Right lung (tissue), 10 donors: ENCODE measurements at places on chromosomes 6 and 20.
A peak's percentile ranks its signal among the peaks of the same experiment; 100 is the strongest.

GRCh38 chr6:150322466-150322871 lies 46.3 kb upstream of the IYD start:
- DNase-seq = no peak

- DNase-seq = no peak
Measured at GRCh38 chr20:57391439-57392301, 474 bp downstream of the RBM38 start.

DNA sequence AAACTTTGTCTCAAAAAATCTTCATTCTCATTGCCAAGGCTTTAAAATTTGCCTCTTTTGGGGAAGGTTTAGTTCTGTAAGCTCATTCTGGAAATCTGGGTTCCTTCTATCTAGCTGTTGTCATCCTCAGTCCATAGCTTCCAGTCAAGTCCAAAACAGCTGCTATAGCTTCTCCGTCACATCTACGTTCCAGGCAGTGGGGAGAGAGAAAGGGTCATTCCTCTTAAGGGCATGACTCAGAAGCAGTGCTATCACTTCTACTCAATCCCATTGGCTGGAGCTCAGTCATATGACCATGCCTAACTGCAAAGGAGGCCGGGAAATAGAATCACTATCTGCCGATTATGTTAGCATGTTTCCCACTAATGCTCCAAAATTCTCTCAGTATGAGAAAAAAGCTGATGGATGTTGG lies 141.4 kb upstream of the PTPN1 start:
- peak; percentile 75 for DNase-seq

- peak; percentile 55 for DNase-seq
Measured at GRCh38 chr6:69202768-69203167, 567.7 kb downstream of the ADGRB3 start.

DNA sequence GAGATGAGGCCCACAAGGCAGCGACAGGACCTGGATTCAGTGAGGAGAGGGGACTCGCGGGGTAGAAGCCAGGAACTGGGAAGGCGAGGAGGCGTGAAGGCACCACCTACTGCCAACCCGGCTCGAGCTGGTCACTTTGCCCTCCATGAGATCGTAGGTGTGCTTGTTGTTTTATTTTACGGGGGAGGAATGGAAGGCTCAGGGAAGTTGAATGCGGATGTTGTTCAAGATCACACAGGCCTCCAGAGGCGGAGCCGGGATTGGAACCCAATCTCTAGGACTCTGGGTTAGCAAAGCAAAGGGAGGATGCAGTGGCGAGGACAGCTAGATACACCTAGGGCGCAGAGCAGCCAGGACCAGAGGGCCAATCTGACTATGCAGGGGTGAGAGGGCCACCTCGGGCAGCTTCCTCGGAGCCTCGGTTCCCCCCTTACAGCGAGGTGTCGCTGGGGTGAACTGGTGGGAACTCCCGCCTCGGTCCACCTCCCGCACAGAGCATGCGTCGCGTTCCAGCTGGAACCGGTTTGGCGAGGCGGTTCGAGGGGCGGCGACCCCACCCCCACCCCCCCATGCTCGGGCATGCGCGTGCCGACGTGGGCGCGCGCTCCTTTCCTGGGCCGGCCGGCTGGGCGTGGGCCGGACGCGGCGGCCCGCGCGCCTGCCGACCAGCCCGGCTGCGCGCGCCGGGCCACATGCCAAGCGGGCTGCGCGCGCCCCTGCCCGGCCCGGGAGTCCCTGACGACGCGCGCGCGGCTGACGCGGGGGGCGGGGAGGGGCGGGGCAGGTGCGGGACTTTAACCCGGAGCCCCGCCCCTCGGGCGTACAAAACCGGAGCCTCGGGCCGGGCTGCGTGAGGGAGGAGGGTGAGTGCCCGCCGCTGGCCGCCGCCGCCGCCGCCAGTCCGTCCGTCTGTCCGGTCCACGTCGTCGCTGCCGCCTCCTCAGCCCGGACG lies 80.4 kb upstream of the MYL9 start:
- DNase-seq = peak; percentile 96

GRCh38 chr6:109344226-109344625 lies 38.0 kb downstream of the CD164 start:
- peak; percentile 12 for DNase-seq

DNA sequence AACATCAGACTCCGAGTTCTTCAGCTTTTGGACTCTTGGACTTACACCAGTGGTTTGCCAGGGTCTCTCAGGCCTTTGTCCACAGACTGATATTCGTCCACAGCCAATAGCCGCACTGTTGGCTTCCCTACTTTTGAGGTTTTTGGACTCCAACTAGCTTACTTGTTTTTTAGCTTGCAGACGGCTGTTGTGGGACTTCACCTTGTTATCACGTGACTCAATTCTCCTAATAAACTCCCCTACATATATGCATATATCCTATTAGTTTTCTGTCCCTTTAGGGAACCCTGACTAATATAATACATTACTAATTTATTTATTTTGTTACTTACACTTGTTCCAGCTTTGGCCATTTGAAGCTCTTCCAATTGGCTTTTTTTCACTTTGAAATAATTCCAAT lies 311.3 kb downstream of the BMP2 start:
- no peak for DNase-seq

DNA sequence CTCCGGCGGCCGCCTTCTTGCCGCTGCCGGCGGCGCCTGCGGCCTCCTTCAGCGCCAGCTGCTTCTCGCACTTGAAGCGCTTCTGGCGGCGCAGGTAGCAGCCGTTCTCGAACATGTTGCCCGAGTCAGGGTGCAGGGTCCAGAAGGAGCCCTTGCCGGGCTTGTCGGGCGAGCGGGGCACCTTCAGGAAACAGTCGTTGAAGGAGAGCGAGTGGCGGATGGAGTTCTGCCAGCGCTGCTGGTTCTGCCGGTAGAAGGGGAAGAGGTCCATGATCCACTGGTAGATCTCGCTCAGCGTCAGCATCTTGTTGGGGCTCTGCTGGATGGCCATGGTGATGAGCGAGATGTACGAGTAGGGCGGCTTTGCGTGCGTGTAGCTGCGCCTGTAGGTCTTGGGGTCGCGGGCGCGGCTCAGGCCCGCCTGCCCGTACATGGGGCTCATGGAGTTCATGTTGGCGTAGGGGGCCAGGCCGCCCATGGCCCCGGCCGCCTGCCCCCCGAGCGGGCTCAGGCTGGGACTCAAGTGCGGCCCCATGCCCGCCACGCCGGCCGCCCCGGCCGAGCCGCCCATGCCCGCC lies 1.9 kb downstream of the FOXA2 start:
- no peak for DNase-seq

- DNase-seq = no peak
Measured at GRCh38 chr6:44104481-44105021, 22.7 kb downstream of the MRPL14 start.

DNA sequence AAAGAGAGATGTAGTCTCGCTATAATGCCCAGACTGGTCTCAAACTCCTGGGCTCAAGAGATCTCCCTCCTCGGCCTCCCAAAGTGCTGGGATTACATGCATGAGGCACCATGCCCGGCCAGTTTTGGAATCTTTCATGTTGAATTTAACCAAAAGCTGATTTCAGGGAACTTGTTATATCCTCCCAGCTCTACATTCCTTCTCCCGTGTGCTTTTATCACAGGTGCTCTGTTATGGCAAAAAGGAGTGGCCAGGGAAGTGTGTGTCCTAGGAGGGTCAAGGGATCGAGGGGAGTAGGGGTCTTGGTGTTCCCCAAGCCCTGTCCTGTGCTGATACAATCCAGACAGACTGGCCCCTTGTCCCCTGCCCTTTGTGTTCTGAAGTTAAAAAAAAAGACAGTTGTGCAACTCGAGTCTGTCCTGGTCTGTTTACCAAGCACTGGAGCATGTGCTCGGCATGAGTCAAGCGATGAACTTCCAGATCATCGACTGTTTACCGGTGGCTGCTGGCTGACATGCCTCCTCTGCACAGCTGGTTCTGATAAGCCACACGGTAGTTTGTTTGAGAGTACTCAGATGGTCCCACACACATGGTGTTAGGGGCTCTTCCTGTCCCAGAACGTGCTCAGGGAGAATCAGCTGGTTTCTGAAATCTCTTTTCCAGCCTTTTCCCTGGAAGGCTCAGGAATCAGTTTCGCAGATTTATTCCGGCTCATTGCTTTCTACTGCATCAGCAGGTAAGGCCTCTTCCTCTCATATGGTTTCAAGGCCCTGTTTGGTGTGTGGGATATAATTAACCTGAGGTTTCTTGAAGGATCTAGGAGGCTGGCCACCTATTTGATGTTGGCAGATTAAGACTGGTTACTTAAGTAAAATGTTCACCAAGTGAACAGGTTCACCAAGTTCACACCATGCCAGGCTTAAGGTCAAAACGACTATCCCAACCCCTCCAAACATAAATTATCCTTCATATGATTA lies 52.6 kb upstream of the NAA20 start:
- no peak for DNase-seq

DNA sequence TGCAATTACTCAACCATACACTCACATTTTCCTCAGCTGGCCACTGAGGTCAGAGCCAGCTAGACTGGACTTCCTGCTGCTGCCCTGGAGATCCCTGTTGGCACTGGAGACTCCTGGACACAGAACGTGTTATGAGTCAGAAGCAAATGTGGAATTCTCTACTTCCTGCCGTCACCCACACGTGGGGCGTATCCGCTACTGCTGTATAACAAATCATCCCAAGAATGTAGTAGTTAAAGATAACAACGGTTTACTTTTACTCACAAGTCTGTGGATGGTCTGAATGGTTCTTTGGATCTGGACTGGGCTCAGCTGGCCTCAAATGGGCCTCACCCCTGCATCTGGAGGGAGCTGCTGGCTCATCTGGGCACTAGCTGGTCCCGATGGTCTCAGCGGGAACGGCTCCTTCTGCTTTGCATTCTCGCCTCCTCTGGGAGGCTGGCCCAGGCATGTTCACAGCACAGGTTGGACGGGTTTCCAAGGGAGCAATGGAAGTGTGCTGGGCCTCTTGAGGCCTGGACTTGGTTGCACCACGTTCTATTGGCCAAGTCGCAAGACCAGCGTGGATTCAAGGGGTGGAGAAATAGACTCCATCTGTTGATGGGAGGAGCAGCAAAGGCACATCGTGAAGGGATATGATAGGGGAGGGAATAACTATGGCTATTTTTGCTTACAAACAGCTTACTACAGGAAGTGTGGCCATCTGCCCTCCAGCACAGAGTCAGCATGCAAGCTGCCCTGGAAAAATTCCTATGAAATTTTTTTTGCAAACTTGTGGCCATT lies 118.5 kb downstream of the SNX5 start:
- DNase-seq = no peak

DNA sequence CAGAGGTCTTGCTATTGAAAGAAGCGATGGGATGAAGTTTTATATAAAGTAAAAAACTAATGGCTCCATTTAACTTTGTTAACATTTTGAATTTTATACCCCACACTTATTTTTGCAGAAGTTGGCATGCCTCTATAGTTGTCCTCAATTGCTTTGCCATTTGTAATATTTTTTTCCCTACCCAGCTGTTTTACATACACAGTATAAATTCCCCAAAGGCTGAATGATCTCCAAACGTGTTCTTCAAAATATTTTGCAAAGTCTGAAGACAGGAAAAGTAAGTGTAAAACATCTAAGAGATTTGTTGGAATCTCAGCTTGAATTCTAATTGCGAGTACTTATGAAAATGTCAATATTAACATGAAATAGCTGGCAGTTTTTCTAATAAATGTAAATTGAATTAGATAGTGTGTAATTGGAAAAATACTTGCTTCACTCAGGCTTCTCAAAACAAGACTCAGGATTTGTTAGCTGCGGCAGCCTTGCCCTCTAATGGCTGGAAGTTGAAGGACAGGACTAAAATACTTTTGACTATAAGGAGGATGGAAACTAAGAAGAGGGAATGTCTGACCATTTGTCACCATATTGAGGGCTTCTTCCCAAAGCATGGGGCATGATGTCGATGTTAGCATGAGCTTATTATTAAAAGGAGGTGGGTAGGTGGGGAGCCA lies 226.8 kb downstream of the UST start:
- no peak for DNase-seq

DNA sequence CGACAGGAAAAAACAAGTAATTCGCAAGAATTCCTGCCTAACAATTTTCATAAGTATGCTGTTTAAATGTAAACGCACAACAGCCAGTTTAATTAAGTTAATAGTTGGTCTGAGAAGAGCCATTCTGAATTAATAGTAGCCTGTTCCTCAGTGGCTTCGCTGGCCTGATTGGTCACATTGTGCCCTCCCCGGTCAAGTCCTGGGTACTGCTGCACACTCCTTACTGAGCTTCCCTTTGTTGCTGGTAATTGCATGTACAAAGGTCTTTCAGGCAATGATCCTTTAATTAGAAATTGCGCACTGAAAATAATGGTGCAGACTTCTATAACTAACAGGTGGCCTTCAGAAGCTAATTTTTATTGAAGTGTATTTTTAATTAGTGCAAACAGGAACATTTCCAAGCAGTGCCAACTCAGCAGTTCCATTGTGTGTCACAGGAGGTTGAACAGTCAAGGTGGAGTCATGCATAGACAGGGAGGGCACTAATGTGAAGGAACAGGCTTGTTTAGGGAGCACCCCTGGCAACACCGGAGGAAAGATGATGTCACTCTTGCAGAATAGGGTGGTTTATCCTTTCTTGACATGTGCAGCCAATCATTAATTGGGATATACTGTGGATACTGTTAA lies 92.6 kb upstream of the SLC22A23 start:
- no peak for DNase-seq

DNA sequence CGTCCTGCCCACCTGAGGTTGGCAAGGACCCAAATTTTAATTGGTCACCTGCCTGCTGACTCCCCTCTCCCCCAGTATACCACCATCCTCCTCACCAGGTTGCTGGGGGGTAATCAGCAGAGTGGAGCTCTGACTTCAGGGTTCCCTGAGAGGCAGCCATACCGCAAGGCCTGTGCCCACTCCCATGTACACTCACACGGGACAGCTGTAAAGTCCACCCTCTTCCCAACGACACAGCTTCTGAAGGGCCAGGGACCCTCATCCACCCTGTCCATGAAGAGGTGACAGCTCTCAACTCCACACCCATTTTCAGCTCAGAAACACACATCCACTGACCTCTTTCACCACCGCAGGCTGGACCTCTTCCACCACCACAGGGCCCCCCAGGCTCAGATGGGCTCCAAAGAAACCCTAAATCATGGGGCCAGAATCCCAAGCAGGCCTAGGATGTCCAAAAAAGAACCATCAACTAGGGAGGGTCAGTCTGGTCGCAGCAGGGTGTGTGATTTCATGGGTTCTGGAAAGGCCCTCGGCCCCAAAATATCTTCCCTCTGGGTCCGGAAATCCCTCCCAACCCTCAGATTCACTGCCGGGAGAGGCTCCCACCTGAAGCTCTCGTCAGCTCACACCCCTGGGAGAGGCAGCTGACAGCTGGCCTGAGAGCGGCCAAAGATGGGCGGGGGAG lies 30.0 kb downstream of the TFEB start:
- no peak for DNase-seq

GRCh38 chr6:17268114-17268513 lies 13.0 kb upstream of the RBM24 start:
- no peak for DNase-seq

- DNase-seq = no peak
Measured at GRCh38 chr6:151330130-151330696, 61.1 kb downstream of the ZBTB2 start.
